ENCODE measurements at places on chromosomes 12 and 14. TPM values are rescaled to one million over a fixed set of nuclear protein-coding genes. Genes with fewer than 3 reads are reported as not detected.

- no peaks in the 10 kb centered on the region for H3K27me3 ChIP-seq
- H3K36me3 ChIP-seq = no peaks in the 10 kb centered on the region
- H3K4me1 ChIP-seq = no peaks in the 10 kb centered on the region
- H3K27ac ChIP-seq = no peak overlapping the region
- DNase-seq = no peak
- no peak overlapping the region for H3K4me3 ChIP-seq
Observed at GRCh38 chr14:68427550-68427890, 365.3 kb downstream of the ZFP36L1 start.

The JPH4 gene
- 5.1 TPM for total RNA-seq

DNA sequence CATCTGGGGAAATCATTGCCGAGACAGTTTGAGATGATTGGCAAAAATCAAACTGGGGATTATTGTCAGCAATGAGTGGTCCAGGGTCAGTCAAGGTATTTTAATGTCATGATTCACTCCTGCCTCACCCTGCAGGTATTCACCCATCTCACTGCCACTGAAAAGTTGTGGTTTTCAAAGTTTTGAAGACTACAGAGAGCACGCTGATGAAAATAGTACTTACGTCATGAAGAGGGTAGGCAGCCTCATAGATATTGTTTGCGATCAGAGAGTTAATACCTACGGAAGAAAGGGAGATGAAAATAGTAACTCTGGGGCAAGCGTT is 138.0 kb downstream of the ANO2 start:
- DNase-seq = no peak
- H3K4me3 ChIP-seq = no peak overlapping the region
- H3K27ac ChIP-seq = no peak overlapping the region
- no peaks in the 10 kb centered on the region for H3K27me3 ChIP-seq

- no peak overlapping the region for H3K4me3 ChIP-seq
- DNase-seq = no peak
Observed at GRCh38 chr12:4518106-4518728, 20.5 kb upstream of the RAD51AP1 start.

DNA sequence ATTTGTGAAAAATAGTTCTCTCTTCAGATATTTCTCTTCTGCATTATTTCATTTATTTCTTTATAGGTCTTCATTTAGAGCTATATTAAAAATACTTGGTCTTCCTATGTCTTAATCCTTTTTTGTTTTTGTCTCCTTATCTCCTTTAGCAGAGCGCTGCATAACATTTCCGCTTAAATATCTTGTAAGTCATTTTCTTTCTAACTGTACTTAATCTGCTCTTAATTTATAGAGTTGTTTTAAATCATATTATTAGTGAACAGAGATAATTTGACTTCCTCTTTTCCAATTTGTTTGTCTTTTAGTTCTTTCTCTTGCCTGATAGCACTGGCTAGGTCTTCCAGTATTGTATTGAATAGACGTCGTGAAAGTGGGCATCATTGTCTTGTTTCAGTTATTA is 18.0 kb downstream of the LUM start:
- H3K27ac ChIP-seq = no peak overlapping the region
- no peak for DNase-seq
- no peaks in the 10 kb centered on the region for H3K36me3 ChIP-seq
- H3K27me3 ChIP-seq = no peaks in the 10 kb centered on the region

- no peaks in the 10 kb centered on the region for H3K27me3 ChIP-seq
- H3K36me3 ChIP-seq = no peaks in the 10 kb centered on the region
- no peak overlapping the region for H3K4me3 ChIP-seq
- DNase-seq = no peak
- H3K4me1 ChIP-seq = no peaks in the 10 kb centered on the region
Observed at GRCh38 chr12:96335270-96335669, 65.0 kb downstream of the CDK17 start.

DNA sequence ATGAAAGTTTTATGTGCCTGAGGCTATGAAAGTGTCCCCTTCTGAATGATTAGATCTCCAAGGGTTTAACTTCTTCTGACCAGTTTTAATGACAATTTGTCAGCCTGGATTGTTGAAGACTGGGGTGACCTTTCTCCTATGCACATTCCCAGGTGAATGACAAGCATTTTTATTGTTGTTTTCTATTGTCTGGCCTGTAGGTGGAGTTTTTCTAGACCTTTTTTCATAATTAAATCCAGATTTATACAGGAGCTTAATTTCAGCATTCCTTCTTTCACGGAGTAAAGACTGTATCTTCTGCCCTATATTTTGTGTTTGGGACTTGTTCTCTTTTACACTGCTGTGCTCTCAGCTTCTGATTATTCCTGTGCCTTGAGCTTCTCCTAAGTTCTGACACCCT is 125.0 kb upstream of the FAR2 start:
- H3K27me3 ChIP-seq = no peaks in the 10 kb centered on the region
- DNase-seq = no peak
- no peaks in the 10 kb centered on the region for H3K4me1 ChIP-seq

- DNase-seq = no peak
- peaks cover 14% of the 10 kb centered on the region for H3K4me1 ChIP-seq
- peak overlapping the region; percentile 37 for H3K4me3 ChIP-seq
- no peak overlapping the region for H3K27ac ChIP-seq
- H3K36me3 ChIP-seq = peaks cover 3% of the 10 kb centered on the region
Observed at GRCh38 chr12:130775953-130776856, 60.1 kb upstream of the RIMBP2 start.

DNA sequence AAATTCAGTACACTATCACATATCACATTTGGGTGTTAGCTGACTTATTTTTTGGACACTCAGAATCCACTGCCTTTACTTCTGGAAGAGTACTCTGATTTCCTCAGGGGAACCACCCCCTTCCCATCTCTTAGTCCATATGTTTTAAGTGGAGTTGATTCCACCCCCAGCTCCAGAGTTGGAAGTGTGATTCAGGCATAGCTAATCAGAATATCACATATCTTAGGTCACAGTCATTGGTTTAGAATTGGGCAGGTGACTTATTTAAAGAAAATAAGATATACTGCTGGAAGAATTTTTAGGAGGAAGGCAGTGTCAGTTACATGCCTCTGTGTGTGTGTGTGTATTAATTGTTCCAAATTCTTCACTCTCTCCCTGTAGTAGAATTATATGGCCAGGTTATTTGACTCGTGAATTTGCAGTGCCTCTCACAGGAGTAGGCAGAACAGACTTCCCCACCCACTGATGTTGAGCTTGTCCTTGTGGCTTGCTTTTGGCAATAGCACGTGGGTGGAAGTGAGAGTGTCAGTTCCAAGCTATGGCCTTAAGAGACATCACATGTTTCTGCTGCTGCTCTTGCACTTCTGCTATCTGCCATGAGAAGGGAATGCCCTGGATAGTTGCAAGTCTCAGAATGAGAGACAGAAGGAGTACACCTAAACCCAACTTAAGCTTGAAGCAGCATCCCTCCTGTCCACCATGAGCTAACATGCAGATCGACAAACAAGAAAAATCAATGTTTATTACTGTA is 6.4 kb upstream of the GAS2L3 start:
- H3K4me1 ChIP-seq = peaks cover 11% of the 10 kb centered on the region
- no peaks in the 10 kb centered on the region for H3K36me3 ChIP-seq
- no peaks in the 10 kb centered on the region for H3K27me3 ChIP-seq
- no peak for DNase-seq
- no peak overlapping the region for H3K27ac ChIP-seq

DNA sequence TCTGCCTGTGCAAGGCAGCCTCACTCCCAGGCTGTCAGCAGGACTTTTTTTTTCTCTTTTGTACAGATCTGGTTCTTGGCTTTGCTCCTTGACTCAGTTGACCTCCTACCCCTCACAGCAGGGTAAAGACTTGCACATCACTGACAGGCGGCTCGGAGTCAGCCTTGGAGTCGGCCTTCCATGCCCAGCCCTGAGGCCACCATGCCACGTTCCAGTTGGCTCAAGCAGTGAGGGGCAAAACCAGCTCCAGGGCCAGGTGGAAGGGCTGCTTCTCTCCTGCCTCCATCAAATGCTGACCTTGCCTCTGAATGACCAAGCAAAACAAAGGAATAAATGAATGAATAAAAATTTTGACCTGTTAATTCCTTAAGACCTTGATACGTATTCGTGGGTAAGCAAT is 27.6 kb downstream of the JAG2 start:
- H3K27ac ChIP-seq = no peak overlapping the region
- H3K4me1 ChIP-seq = no peaks in the 10 kb centered on the region
- no peak overlapping the region for H3K4me3 ChIP-seq
- no peaks in the 10 kb centered on the region for H3K27me3 ChIP-seq

The TSPAN9 gene
- total RNA-seq = 61.1 TPM

The CYP46A1 gene
- 0.62 TPM for total RNA-seq

- no peak overlapping the region for H3K27ac ChIP-seq
- peaks cover 93% of the 10 kb centered on the region for H3K36me3 ChIP-seq
- H3K4me1 ChIP-seq = peaks cover 39% of the 10 kb centered on the region
- H3K4me3 ChIP-seq = no peak overlapping the region
- no peak for DNase-seq
Observed at GRCh38 chr12:56163533-56164344, 5.6 kb downstream of the MYL6 start.

DNA sequence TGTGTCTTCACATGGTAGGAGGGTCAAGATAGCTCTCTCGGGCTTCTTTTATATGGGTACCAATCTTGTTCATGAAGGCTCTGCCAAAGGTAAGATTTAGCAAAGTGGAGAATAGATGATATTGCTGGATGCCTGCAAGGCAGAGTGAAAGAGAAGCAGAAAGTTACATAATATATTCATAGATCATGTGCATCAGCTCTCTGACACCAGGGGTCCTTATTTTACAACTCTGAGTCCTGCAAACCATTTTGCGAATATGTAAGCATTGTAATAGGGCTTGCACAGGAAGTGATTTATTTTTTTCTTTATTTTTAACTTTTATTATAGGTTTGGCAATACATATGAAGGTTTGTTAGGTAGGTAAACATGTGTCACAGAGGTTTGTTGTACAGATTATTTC is 31.8 kb downstream of the CRADD start:
- H3K27me3 ChIP-seq = no peaks in the 10 kb centered on the region
- H3K27ac ChIP-seq = no peak overlapping the region
- no peaks in the 10 kb centered on the region for H3K4me1 ChIP-seq
- no peaks in the 10 kb centered on the region for H3K36me3 ChIP-seq
- H3K4me3 ChIP-seq = no peak overlapping the region

The TRAF3 gene
- total RNA-seq = 19.7 TPM

The SLC4A8 gene
- total RNA-seq = 8.3 TPM

- no peaks in the 10 kb centered on the region for H3K4me1 ChIP-seq
- no peak for DNase-seq
- H3K27me3 ChIP-seq = no peaks in the 10 kb centered on the region
- H3K27ac ChIP-seq = no peak overlapping the region
- peaks cover 3% of the 10 kb centered on the region for H3K36me3 ChIP-seq
Observed at GRCh38 chr12:29329411-29329810, 51.6 kb downstream of the ERGIC2 start.

- H3K27ac ChIP-seq = no peak overlapping the region
- H3K4me1 ChIP-seq = no peaks in the 10 kb centered on the region
- no peak overlapping the region for H3K4me3 ChIP-seq
Observed at GRCh38 chr12:65025136-65025535, 96.0 kb downstream of the WIF1 start.

GRCh38 chr14:45686771-45687170 is 433.8 kb upstream of the MIS18BP1 start:
- no peaks in the 10 kb centered on the region for H3K4me1 ChIP-seq
- DNase-seq = no peak
- no peaks in the 10 kb centered on the region for H3K27me3 ChIP-seq
- no peak overlapping the region for H3K27ac ChIP-seq
- H3K4me3 ChIP-seq = no peak overlapping the region

The DNM1L gene
- 40.9 TPM for total RNA-seq

DNA sequence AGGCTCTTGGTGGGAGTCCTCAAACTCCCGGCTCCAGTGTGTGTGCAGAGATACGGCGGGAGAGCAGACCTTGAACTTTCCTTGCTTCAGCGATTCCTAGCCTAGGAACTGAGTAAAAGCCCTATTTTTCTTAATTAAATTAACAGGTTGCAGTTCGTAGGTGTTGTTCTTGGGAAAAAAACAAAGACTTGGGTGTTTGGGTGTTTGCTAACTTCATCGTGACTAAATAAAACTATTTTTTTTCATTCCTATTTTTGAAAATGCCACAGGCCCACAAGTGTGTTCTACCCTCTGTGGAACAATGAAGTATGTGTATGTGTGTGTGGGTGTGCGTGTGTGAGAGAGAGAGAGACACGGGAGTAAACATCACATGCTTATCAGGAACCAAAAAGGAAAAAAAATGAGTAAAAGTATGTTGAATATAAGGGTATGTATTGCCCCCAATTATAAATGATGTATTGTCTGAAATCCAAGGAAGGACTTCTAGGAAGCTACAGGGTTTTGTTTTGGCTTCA is 651 bp downstream of the TMEM117 start:
- no peaks in the 10 kb centered on the region for H3K36me3 ChIP-seq
- H3K27ac ChIP-seq = peak overlapping the region; percentile 94
- H3K4me1 ChIP-seq = peaks cover 22% of the 10 kb centered on the region
- no peaks in the 10 kb centered on the region for H3K27me3 ChIP-seq

DNA sequence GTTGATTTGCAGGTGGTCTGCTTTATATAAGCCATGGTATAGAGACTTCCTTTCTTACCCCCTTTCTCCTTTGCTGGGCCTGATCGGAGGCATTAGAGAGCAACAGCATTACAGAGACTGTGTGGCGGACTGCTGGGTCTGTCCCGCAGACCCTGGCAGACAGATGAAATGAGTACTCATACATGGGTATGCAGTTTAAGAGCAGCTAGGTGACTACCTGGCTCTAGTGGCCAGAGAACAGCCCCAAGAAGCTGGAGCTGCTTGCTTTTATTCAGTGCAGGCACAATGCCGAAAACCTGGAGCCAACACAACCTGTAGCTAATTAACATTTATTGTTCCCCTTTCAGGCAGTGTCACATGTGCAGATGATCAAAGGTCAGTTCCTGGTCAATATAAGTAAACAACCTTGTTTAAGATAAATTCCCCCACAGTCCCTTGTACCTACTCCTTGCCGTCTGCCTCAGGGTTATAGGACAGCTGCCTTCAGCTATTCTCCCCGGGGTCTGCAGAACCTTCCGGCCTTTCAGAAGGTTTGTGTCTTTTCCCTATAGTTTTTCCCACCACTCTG is 160.0 kb downstream of the TRHDE start:
- H3K36me3 ChIP-seq = no peaks in the 10 kb centered on the region
- DNase-seq = no peak
- no peaks in the 10 kb centered on the region for H3K4me1 ChIP-seq
- H3K27ac ChIP-seq = no peak overlapping the region

The CLEC2A gene
- not detected for total RNA-seq

GRCh38 chr14:39006721-39007410 is 96.2 kb downstream of the SEC23A start:
- DNase-seq = no peak
- no peaks in the 10 kb centered on the region for H3K36me3 ChIP-seq
- H3K4me3 ChIP-seq = no peak overlapping the region
- H3K4me1 ChIP-seq = no peaks in the 10 kb centered on the region
- H3K27ac ChIP-seq = no peak overlapping the region

The GPRC5D gene
- total RNA-seq = not detected

- no peak overlapping the region for H3K4me3 ChIP-seq
- DNase-seq = no peak
- H3K27me3 ChIP-seq = no peaks in the 10 kb centered on the region
- no peak overlapping the region for H3K27ac ChIP-seq
- H3K4me1 ChIP-seq = no peaks in the 10 kb centered on the region
- no peaks in the 10 kb centered on the region for H3K36me3 ChIP-seq
Observed at GRCh38 chr14:49992901-49993339, 100.0 kb downstream of the ARF6 start.

The ACOT6 gene
- total RNA-seq = not detected

The SERPINA10 gene
- total RNA-seq = not detected

- H3K36me3 ChIP-seq = peaks cover 15% of the 10 kb centered on the region
- no peak overlapping the region for H3K27ac ChIP-seq
- H3K4me3 ChIP-seq = no peak overlapping the region
- no peak for DNase-seq
Observed at GRCh38 chr12:108694812-108695278, 36.5 kb downstream of the CORO1C start.

All from lower lobe of right lung (tissue), 2 donors.